ENCODE measurements at places on chromosomes 3 and 15.

DNA sequence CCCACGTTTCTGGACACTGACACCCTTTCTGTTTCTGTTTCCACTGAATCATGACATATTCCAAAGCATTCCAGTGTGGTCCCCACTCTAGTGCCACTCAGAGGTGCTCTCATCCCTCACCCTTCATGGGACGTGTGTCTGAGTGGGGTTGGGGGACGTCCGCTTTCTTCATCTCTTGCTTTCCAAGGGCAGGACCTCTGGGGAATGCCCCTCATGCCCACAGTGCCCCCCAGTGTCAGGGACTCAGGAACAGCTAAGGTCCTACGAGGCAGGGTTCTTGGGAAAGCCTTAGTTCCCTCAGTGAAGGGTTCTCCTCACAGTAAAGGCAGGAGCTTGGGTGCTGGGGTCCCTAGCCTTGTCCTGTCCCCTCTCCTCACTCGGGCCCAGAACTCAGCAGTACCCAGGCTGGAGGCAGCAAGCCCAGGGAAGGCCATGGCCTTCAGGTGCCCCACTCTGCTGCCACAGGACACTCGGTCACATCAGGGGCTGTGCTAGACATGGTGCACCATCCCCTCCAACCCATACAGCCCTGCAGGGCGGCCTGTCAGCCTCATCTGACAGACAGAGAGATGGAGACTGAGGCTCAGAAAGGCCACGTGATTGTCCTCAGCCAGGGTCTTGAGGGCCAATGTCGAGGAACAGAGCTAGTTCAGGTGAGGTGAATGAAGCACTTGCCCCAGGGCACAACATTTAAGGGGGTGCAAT lies 261.0 kb downstream of the TLE3 start:
- no peak for DNase-seq

- DNase-seq = no peak
Observed at GRCh38 chr3:170205302-170205701, 16.9 kb upstream of the PRKCI start.

GRCh38 chr3:122680475-122681283 lies at the start of gene PARP14:
PARP14 (plus strand) TSS chr3:122680839; CDS start chr3:122680884, 45 bp downstream.
- peak; percentile 77 for DNase-seq

DNA sequence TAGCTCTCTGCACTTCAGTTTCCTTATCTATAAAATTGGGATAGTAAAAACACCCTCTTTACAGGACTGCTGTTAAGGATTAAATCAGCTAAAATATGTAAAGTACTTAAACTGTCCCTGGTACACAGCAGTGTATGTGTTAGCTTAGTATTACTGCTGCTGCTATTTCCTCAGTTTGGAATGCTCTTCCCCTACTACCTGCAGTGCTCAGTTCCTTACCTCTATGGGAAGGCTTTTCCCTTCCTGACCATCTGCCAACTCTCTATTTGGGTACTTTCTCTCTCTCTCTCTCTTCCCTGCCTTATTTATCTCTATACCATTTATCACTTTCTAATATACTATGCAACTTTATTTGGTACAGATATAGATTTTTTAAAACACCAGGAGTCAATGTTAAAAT lies 26.5 kb downstream of the KPNA4 start:
- no peak for DNase-seq

- no peak for DNase-seq
Observed at GRCh38 chr3:127042634-127043033, 59.7 kb downstream of the PLXNA1 start.

- no peak for DNase-seq
Observed at GRCh38 chr15:67670647-67671305, 128.3 kb downstream of the MAP2K5 start.

Measured in astrocyte of the spinal cord (primary cell).